AG20443 (cell line): ENCODE measurements at places on chromosomes 2 and 18.

DNA sequence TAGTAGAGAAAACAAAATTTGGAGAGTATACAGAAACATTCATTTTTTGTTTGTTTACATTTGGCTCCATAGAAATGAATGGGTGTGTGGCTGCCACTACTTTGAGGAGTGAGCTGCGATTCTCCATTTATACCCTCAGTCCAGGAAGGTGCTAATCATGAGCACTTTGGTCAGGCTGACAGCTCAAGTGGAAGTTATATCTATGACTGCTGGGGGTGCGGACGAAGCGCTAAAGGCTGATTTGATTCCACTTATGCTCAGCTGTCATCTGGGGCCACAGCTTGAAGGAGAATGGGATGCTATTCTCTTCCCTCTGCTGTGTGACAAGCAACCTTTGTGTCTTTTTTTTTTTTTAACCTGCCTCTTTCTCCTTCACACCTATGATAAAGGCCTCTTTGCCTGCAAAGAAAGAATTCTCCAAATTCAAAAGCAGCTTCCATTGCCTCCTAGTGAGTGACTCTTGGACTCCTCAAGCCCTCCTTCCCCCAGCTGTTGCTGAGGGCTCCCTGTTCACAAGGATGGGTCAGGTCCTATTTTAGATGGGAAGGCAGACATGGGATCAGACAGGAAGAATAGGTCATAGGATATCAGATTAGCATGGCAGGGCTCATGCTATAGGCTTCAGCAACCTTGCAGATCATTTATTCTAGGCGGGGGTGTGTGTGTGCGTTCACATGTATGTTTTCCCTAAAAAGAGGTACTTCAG is 201.6 kb downstream of the SETBP1 start:
- DNase-seq = no peak

GRCh38 chr2:174027956-174028355 is 62.8 kb upstream of the SP3 start:
- DNase-seq = no peak

GRCh38 chr2:128466376-128466775 is 147.7 kb upstream of the HS6ST1 start:
- DNase-seq = no peak

GRCh38 chr2:100269889-100270288 is 52.4 kb downstream of the LONRF2 start:
- no peak for DNase-seq

- no peak for DNase-seq
Observed at GRCh38 chr18:31680831-31681568, 3.4 kb downstream of the B4GALT6 start.

DNA sequence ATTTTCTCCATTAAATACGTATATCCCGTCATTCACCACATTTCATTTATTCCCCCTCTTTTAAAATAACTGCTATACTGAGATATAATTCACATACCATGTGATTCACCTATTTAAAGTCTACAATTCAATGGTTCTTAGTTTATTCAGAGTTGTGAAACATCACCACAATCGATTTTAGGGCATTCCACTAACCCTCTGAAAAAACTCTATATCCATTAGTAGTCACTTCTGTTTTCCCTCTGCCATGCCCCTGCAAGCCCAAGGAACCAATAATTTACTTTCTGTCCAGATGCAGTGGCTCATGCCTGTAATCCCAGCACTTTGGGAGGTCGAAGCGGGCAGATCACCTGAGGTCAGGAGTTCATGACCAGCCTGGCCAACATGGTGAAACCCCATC is 95.5 kb upstream of the FZD5 start:
- no peak for DNase-seq

DNA sequence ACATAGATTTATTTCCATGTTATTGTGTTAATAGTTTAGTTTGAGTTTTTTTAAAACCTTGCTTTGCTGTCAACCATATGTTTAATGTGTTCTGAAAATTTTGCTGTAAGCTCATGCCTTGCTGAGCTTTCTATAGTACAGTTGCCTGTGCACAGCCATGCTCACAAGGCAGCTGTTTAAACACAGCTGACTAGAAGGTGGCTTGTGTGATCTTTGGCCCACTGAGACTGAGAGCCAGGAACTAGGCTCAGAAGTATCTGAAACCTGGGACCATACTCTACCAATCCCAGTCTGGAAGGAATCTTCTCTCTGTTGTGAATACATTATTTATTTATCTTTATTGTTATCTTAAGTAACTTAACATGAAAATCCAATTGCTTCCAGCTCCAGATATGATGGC is 350.5 kb downstream of the KIAA1328 start:
- DNase-seq = no peak

GRCh38 chr2:16664052-16664731 is 1.4 kb downstream of the CYRIA start:
- no peak for DNase-seq

DNA sequence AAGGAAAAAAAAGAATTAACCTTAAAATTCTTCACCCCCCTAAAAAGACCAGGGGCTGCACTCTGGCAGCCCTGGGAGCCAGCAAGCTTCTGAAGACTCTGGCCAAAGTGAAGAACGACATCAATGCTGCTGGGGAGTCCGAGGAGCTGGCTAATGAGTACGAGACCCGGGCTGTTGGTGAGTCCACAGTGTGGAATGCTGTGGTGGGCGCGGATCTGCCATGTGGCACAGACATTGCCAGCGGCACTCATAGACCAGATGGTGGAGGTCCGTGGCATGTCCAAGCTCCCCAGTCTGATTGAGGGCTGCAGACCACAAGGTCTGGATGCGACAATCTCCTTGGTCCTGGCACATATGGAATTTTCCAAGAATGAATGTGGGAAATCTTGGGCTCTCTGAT is 47.4 kb downstream of the TRPM8 start:
- no peak for DNase-seq

DNA sequence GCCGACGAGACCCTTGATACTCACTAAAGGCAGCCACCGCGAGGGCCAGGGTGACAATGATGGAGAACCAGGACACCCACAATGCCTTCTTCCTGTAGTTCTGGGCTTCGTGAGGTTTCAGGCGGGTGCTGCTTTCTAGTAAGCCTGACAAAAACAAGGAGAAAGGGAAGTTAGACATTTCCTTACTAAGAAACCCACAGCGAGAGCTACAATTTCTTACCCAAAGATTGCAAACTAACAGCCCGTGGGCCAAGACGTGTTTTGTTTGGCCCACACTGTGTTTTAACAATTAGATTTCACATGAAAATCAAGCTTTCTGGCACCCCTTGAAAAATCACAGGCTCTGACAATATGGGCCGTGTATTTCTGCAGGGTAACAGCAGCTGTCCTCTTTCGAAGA is 5.6 kb downstream of the TMEM163 start:
- DNase-seq = no peak

GRCh38 chr18:20996418-20996817 is 115.2 kb downstream of the ROCK1 start:
- DNase-seq = no peak

DNA sequence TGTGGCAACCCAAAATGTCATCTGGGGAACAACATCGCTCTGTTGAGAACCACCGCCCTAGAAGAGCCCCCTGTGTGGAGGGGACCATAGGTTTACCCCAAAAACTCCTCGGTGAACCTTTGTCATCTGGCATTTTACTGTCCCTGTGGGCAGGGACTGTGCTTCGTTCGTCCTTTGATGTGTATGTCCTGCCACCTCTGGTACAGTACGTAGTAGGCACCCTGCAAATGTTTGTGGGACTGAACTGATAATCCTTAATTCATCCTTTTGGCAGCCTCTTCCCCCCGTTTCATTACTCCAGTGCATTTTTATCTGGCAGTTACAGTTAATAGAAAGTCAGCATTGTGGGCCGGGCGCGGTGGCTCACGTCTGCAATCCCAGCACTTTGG is 728 bp downstream of the NAPG start:
- DNase-seq = no peak

DNA sequence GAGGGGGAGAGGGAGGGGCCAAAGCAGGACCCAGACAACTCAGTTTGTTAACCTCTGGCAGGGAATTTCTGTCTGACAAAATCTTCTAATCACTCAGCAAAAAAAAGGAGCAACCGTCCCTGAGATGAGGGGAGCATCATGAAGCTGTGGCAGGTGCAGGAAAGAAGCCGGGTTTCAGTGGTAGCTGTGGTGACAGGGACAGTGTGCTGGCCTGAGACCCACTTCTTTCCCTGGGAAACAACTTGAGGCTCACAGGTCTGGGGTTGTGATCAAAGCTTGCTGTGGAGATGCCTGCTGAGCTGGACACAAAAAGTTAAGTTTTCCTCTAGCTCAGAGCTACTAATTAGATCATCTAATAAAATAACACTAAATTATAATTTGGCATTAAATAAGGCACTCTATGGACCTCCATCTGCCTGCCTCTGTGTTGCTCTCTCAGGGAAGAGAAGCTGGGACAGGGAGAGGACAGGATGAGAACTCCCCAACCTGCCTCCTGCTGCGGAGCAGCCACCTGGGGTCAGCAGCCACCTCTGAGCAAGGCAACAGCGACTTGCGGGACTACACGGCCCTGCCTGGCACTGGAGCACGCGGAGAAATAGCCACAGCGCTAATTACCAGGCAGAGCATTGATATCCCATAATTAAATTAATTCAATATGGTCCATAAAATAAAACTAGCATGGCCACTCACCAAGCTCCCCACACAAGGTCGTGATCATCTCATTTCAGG is 104.6 kb upstream of the TEX51 start:
- DNase-seq = no peak

DNA sequence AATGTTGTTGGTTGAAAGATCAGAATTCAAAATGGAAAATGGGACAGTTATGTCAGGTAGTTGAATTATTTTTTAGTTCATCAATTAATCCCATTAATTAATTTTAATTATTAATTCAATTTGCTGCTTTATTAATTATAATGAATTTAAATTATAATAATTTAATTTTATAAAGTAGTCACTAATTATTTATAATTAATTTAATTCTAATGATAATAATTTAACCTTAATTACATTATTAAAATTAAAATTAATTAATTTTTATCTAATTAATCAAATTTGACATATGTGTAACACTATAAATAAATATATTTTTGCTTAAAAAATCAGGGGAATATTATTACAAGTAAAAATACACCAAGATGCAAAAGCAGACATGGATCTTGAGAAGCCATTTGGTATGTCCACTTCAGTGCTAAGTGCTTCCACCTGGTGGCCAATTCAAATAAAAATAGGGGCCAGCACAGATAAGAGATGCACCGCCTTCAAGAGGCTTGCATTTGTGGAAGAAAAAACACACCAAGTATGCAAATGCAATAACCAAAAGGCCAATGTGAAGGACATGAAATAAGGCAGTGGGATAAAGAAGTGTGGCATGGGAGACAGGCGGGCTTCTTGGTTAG is 73.2 kb downstream of the MBP start:
- DNase-seq = peak; percentile 42

DNA sequence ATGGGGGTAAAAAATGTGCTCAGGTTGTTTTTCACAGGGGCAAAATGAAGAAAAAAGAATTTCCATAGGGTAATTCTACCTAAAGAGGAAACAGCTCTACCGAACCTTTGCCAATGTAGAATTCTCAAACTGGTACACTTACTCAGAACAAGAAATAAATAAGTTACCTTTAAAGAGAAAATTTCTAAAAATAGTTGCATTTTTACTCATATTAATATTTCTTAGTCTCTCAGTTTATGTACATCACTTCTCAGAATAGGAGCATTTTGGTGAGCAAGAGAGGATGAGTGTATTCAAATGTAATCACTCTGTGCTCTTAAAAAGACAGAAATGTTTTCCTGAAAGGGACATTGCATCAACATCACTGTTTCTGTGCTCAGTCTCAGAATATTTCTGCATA is 574.7 kb upstream of the SLC8A1 start:
- no peak for DNase-seq

DNA sequence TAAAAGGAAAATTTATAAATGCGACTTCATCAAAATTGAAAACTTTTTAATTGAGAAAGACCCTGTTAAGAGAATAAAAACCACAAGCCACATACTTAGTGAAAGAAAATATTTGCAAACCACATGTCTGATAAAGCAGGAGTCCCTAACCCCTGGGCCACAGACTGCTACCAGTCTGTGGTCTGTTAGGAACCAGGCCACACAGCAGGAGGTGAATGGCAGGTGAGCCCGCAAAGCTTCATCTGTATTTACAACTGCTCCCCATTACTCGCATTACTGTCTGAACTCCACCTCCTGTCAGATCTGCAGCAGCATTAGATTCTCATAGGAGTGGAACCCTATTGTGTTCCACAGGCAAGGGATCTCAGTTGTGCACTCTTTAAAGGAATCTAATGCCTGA is 95.5 kb upstream of the CRACDL start:
- DNase-seq = no peak

DNA sequence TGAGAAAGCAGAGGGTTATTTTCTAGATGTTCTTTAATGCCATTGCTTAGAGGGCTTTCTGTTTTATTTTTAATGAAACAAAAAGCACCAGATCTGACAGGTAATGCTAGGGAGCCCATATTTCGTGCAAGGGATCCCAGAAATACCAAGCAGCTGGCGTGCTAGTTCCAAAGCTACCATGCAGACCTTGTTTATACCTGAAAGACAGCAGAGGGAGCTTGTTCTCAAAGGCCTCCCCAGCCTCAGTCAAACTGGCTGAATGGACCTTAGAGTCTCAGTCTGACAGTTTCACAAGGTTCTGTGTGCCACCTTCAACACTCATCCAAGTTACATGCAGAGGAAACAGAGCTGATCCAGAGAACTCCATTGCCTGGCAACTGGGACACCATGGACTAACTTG is 48.6 kb downstream of the GALNT14 start:
- DNase-seq = no peak

GRCh38 chr18:715626-716025 is 3.2 kb upstream of the ENOSF1 start:
- DNase-seq = peak; percentile 26

GRCh38 chr2:143034292-143035074 is 94.7 kb upstream of the ARHGAP15 start:
- DNase-seq = peak; percentile 69

DNA sequence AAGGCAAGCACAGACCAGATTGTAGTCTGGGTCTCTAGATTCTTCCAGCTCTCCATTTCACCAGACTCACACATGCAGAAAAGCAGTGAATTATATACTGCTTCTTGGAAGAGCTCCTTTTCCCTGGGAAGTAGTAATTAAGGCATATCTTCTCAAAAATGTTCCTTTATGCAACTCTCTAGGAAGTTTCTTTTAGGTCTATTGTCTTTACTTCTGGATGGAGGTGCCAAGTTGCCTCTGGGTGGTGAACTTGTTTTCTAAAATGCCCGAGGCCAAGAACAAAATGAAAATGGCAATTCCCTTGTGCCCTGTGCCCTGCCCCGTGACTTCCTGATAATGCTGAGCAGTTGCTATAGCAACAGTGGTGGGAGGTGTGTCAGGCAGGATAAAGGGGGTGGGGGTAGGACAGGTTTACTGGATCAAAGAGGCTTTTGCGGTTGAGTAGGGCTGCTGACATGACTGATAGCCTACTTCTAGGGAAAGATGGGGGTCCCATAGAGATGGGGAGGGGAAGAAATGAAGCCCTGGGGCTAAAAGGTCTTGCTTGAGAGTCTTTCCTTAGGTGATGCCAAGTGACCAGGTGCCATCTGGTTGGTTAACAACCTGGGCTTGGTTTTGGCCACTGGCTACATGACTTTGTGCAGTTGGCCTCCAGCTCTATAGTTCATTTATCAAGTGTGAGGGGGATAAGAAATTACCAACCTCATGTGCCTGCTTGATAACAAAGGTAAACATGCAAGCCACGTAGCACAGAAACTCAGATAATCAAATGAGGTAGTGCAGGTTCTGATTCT is 11.8 kb downstream of the IGFBP2 start:
- DNase-seq = no peak

- no peak for DNase-seq
Observed at GRCh38 chr2:224716201-224716600, at the start of gene CCDC195. TSS of gene CCDC195 (minus strand) at chr2:224716365. CDS start at chr2:224716365, 0 bp downstream.

GRCh38 chr18:73509460-73509859 is 638.2 kb downstream of the FBXO15 start:
- DNase-seq = no peak

GRCh38 chr2:60412620-60413019 is 140.8 kb downstream of the BCL11A start:
- no peak for DNase-seq
